PC-3 (cell line): ENCODE measurements at places on chromosomes 12 and 14. TPM values are rescaled to one million over a fixed set of nuclear protein-coding genes. Genes with fewer than 3 reads are reported as not detected.
A peak's percentile ranks its signal among the peaks of the same experiment; 100 is the strongest.

GRCh38 chr14:30974628-30975027 is 50.8 kb upstream of the AP4S1 start:
- DNase-seq = peak; percentile 47

MIP gene
- not detected in 2 replicates for total RNA-seq

- no peak for DNase-seq
Observed at GRCh38 chr12:129208566-129208965, 355.3 kb downstream of the GLT1D1 start.

- no peak for DNase-seq
Observed at GRCh38 chr12:117551665-117552064, 190.2 kb upstream of the NOS1 start.

GRCh38 chr14:46651526-46652144 is at the start of gene RPL10L:
Gene RPL10L (minus strand): TSS chr14:46651781. CDS start chr14:46651736, 45 bp downstream.
- DNase-seq = no peak

PARPBP gene
- total RNA-seq = 22.5 and 23.0 TPM in 2 replicates

DNA sequence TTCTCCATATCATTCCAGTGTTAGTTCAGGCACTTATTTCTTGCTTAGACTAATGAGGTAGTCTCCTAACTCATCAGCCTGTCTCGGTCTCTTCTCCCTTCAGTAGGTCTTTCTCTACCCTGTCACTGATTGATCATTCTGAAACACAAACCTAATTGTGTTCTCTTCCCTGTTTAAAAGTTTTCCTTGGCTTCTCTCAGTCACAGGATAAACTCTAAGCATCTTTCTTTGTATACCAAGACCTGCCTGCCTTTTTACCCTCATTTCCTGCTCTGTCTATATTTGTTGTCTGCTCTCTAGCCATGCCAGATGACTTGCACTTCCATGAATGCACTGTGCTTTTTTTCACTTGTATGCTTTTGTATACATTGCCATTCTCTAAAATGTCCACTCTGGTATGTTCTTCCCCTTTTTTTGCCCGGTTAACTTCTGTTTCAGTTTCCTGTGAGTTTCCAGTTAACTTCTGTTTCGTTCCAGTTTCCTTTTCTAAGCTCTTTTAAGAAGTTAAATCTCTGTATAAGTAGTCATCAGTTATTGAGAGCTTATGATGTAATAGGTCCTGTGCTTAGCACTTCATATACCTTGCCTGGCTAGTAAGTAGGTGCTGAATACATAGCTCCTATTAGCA is 12.8 kb downstream of the DIP2B start:
- no peak for DNase-seq

DNA sequence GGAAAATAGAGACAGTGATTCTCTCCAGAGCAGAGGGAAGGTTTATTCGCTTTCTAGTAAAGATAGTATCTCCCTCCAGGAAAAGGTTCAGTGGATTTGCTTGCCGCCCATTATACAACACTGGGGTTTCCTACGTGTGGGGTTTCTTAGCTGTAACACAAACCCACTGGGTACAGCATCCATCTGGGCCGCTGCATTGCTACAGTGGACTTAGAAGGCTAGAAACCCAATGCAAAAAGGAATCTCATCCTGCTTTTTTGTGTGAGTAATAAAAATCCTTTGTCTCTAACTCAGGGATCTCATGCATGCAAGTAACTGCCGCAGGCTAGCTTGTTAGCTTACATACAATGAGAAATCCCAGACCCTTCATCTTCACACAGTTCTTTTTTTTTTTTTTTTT is 67.1 kb upstream of the BCL2L14 start:
- no peak for DNase-seq

KDM5A gene
- total RNA-seq = 27.8 and 34.0 TPM in 2 replicates

DNA sequence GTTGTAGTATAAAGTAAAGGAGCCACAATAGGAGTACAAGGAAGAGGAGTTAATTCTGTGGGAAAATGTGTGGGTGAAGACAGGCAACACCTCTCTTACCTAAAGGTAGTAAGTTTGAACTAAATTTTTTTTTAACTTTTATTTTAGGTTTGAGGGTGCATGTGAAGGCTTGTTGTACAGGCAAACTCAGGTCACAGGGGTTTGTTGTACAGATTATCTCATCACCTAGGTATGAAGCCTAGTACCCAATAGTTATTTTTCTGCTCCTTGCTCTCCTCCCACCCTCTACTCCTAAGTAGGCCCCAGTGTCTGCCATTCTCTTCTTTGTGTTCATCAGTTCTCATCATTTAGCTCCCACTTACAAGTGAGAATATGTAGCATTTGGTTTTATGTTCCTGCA is 70.5 kb downstream of the DNAI7 start:
- DNase-seq = no peak
